HuH-7 (cell line): ENCODE measurements at places on chromosomes 6 and 20.

GRCh38 chr20:47272893-47273590, 83.5 kb downstream of the ZMYND8 start:
- peak; percentile 63 for DNase-seq

GRCh38 chr20:47241345-47241781, 115.1 kb downstream of the ZMYND8 start:
- no peak for DNase-seq

DNA sequence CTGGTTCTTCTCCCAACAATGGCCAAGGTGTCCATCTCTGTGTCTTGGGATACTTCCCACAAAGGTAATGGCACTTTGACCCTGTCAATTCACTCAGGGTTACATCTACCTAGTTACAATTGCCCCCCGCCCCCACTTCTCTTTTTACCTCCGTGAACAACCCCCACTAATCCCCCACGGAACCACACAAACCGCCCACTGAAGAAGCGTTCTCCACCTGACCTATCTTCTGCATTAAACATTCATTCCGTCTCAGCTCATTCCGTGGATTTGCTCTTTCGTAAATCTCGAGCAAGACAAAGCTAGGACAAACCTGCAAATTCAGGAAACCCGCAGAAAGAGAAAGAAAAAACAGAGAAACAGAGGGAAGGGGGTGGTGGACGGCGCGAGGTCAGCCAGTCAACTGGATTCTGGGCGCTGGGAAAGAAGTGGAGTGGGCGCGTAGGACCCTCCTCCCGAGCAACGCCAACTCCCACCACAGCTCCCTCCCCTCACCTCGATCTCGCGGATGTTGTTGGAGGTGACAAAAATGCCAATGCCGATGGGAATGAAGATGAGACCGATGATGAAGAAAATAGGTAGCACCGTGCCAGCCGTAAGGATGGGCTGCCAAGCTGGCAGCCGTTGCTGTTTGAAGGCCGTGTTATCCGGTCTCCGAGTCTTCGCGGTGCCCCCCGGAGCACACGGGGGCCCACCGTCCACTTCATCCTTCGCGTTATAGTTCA, 523 bp downstream of the TMEM30A start:
- DNase-seq, result peak; percentile 17

DNA sequence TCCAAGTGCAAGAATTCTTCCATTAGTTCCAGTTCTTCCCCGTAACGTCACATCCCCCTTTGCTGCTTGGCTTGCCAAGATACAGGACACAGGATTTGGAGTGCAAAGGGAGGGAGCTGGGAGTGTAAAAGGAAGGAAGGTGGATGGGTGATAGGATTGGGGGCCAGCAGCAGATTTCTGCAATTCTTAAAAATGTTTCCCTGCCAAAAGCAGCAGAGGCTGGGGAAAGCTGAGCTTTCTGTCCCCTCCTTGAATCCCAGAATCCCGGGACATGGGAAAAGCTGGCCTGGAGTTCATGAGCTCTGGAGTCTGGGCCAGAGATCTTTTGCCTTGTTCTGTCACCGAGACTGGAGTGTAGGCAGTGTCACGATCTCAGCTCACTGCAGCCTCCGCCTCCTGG, 60.0 kb upstream of the EPB41L1 start:
- no peak for DNase-seq

DNA sequence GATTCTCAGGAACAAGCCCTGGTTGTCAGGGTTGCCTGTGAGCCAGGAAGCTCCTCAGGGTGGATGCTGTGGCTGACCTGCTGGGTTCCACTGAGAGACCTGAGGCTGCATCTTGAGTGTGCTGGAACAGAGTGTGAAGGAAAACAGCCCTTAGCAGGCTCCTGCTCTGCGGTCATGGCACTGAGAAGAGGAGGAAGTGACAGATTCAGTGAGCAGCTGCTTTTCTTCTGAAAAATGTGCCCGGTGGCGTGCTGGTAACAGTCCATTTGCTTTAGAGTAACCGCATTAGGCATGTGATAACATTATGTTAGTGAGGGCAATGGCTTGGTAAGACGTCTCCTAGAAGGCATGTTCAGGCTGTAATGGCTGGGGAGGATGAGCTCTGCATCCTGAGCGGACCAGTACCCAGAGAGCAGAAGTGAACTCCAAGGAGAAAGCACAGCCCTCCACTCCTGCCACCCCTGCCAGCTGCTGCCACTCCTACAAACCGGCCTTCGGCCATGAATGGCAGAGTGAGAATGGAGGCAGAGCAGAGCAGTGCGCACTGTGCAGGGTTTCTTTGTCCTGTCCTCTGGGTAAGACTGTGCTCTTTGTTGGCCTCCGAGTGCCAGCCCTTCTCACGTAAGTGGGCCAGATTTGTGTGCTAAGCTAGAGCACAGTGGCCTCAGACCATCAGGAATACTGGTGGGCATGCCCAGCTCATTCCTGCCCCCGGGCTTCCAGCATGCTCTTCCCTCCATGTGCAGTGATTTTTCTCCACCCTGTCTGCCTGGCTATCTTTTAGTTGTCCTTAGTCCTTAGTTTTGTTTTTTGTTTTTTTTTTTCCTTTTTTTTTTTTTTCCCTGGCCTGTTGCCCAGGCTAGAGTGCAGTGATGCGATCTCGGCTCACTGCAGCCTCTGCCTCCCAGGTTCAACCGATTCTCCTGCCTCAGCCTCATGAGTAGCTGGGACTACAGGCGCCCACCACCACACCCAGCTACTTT, 98.1 kb upstream of the VSTM2L start:
- no peak for DNase-seq

- DNase-seq, result no peak
Observed at GRCh38 chr20:19212469-19212815, at the start of gene SLC24A3. TSS of gene SLC24A3 (plus strand) at chr20:19212642.

GRCh38 chr6:124765280-124765679, 197.0 kb upstream of the RNF217 start:
- no peak for DNase-seq

DNA sequence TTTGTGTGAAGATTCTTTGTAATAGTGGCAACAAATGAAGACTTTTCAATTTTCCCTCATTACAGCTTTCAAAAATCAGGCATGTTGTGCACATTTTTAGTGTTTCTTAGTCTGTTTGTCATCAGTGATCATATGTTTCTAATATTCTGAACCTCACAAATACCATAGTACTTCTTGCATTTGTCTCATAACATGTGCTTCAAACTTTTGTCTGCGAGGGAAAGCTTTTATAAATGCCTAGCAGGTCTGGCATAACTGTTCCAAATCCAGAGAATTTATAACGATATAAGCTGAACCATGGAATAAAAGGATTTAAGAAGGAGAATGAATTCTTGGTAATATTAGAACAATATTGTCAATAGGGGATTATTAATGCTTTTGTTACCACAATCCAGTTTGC, 670.2 kb downstream of the RFPL4B start:
- DNase-seq, result no peak

DNA sequence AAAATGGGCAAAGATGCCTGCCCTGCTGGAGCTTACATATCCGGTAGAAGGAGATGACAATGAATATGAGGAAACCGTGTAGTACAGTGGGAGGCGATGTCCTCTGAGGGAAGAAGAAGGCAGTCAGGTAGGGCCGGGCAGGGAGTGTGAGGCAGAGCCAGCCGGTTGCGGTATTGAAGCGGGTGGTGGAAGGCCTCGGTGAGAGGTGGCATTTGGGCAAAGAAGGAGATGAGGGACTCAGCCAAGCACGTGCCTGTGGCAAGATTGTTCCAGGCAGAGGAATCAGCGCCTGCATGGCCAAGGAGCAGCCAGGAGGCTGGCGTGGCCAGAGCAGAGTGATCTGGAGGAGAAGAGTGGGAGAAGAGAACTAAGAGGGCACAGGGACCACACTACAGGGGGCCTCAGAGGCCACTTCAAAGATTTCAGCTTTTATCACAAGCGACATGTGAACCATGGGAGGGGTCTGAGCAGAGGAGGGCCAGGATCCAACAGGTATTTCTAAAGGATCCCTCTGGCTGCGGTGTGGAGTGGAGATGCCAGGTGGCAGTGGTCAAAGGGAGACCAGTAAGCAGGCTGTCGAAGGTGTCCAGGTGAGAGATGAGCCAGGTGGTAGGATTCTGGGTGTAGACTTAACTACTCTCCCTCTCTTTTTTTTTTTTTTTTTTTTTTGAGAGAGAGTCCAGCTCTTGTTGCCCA, 13.8 kb downstream of the MDFI start:
- DNase-seq, result no peak

DNA sequence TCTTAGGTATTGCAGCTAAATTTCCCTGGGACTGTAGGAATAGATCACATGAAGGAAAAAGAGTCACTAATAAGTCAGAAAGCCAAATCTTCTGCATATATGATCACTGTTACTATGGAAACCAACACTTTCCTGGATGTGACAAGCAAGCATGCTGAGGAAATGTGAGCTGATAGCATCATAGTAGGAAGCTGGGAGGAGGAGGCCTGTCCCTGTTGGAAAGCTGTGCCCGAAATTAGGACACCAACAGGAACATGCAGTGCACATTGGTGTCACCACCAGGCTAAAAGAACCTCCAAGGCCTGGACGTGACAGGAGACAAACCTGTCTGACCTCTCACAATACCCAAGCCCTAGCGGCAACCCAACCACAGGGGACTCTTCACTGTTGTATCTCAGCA, 181.9 kb upstream of the PCSK2 start:
- DNase-seq, result no peak

DNA sequence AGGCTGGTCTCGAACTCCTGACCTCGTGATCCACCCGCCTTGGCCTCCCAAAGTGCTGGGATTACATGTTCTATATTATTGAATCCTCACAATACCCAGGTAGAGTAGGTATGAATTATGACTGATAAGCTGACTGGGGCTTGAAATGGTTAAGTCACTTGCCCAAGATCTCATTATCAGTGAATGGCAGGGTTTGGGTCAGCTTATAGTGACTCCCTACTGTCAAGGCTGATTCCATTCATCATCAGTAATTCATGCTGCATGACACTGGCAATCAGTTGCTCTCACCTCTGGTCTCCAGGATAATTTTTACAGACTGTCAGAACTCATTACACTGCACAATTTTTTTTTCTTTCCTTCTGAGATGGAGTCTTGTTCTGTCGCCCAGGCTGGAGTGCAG, 127.6 kb downstream of the KIF13A start:
- DNase-seq, result no peak

GRCh38 chr6:137261761-137262160, 42.6 kb upstream of the IFNGR1 start:
- DNase-seq, result no peak

DNA sequence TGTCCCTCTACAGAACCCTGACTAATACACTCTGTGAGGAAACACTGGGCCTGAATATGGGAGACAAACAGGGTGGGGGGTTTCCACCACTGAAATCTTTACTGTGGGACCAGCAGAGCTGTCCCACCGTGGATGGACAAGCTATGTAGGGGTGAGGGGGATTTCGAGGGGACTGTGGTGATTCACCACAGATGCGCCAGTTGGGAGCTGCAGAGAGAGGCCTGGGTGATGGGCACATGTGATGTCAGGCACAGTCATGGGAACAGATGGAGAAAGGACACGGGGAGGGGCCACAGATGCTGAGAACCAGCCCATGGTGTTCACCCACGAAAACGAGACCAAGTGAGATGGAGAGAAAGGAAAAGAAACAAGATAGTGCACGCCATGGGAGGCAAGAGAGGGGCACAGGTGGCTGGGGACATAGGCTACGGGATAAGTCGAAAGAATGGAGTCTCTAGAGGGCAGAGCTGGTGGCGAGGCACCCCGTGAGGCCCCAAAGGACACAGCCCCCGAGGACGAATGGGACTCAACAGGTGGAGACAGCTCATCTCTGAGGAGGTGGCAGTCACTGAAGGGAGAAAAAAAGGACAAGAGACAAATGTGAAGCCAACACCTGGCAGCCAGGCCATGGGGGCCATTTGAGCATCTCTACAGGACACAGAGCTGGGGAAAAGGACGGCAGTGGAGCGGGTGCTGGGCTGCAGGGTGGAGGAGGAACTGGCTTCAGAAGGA, 10.5 kb upstream of the RAMACL start:
- DNase-seq, result no peak

GRCh38 chr6:91088515-91088914, 501.6 kb upstream of the MAP3K7 start:
- no peak for DNase-seq

DNA sequence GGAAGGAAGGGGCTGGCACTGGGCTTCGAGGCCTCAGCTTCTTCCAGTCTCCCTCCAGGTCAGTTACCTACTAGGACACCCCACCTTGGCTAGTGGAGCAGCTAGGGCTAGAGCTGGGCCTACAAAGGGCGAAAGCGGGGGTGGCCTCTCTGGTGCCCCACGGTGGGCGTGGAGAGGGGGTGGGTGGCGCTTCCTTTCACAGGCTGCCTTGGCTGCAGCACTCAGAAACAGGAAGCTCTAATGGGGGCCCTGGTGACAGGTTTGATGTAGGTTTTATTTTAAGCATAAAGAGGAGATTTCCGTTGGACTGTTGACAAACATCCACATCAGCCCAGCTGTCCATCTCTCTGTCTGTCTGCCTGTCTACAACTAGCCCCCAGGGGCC, 13.4 kb downstream of the FAM110A start:
- DNase-seq, result no peak

- no peak for DNase-seq
Observed at GRCh38 chr6:18136260-18136659, 13.8 kb upstream of the NHLRC1 start.

DNA sequence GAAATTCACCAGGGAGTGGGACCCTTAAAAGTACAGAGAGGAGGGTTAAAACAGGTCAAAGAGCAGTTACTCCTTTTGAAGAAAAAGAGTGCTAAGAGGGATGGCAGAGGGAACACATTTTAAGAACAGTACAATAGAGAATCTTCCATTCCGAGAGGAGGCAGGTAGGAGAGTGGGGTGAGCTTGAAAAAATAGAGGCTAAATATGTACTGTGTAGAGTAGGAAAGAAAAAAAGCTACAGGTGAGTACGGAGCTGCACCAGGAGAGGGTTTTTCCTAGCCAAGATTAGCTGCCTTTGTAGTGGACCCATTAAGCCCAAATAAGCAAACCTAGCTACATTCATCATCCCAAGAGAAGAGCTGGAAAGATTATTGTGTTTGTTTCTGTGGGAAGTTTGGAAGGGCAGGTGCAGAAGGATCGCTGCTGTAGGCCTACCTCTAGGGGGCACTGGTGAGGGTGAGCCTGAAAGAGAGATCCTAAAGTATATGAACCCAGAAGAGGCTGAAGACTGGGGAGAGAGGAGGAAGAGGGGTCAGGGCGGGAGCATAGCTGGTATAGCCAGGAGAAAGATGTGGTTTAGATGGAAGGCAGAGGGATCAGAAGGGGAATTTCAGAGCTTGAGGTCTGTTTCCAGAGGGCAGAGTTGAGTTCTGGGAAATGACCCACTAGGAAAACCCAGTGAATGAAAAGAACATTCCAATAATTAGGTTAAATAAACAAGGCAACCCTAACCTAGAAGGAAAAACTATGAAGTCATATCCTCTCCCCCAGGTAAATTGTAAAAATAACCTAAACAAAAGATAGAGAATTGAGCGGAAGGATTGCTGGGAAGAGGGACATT, 50.2 kb upstream of the HINT3 start:
- peak; percentile 40 for DNase-seq

DNA sequence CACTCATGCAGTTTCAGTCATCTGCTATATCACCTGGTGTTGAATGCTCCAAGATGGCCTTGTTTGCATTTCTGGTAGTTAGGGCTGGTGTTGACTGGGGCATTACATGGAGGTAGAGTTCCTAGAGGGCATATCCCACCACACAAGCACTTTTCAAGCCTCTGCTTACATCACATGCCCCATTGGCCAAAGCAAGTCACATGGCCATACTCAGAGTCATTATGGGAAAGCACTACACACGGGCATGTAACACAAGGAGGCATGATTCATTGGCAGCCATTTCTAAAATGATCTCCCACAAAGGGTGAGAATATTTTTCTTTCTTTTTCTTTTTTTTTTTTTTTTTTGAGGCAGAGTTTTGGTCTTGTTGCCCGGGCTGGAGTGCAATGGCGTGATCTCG, 73.2 kb downstream of the TRMT6 start:
- DNase-seq, result no peak

- DNase-seq, result no peak
Observed at GRCh38 chr20:57907131-57908000, 197.6 kb upstream of the PMEPA1 start.
